ENCODE measurements at places on chromosomes 12 and 14. TPM values are rescaled to one million over a fixed set of nuclear protein-coding genes. Genes with fewer than 3 reads are reported as not detected.
A peak's percentile ranks its signal among the peaks of the same experiment; 100 is the strongest.

Gene ZNF641
- total RNA-seq, result 37.3 TPM

DNA sequence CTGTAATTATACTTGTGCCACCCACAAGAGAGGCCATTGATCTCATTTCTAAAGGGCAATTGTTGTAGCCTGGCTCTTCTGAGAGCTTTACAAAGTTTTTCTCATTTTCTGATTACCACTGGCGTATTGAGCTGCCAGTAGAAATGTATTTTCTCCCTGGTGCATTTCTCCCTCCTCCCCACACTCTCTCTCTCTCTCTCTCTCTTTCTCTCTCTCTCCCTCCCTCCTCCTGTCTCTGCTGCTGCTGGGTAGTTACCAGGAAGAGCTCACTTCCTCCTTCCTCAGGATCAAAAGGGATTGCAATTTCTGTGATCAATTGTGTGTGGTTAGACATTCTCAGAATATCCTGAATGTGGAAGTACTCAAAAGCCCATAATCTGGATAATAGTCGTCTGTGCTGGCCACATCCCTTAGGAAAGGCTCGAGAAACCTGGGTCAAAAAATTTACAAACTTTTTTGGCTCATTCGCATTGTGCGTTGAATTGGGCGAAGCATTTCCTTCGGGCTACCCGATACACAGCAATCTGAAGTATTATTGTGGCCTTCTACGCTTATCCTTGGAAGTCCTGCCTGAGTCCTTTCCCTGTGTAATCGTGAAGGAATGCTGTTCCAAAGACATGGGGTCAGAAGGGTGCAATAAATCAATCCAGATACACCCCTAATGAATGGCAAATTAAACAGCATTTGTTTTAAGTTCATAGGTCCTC lies 254.8 kb downstream of the MSRB3 start:
- H3K36me3 ChIP-seq, result no peaks in the 10 kb centered on the region
- no peaks in the 10 kb centered on the region for H3K27me3 ChIP-seq
- H3K27ac ChIP-seq, result no peak overlapping the region
- no peak for DNase-seq
- no peak overlapping the region for H3K4me3 ChIP-seq
- no peaks in the 10 kb centered on the region for H3K4me1 ChIP-seq

DNA sequence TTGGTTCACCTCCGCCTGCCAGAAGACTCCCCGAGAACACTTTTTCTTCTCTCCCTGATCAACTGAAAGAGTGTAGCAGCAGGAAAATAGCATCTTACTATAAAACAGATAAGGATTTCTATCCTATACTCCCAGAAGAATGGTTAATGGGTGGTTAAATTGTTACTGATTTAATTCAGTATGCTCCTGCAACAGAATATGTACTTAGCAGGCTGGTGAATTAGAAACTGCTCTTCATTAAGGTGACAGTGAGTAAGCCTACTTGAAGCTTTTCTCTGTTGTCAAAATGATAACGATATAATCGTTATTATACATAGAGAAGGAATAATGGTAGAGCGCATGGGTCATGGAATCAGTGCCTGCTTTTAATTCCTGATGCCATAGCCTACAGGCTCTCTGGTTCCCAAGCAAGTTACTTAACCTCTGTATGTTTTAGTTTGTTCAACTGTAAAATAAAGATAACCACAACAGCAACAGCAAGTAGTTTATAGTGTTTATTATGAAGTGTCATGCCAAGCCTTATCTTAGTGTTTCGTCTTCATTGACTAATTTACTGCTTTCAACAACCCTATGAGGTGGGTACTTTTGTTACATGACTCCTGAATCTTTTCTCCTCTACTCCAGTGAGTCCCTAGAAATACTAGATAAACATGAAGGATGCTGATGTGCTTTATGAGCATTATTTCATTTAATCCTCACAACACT lies 392.6 kb downstream of the CCDC91 start:
- no peak overlapping the region for H3K4me3 ChIP-seq
- no peaks in the 10 kb centered on the region for H3K36me3 ChIP-seq
- no peak for DNase-seq

Gene EIF4B
- 1,452 TPM for total RNA-seq

DNA sequence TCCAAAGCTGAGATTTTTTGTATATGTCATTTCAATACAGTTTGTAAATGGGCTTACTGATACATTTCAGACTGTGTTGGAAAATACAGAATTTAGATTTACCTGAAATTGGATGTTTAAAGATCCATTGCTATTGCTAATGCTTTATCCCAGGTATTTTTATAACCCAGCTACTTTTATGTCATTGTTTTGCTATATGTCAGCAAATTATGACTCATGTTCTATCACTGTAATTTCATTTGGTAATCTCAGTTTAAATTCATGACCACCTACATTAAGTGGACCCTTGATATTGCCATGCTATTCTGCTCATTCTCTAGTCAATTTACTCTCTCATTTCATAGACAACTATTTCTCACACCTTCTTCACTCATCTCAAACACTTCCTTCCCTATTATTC lies 281.2 kb downstream of the IPO8 start:
- no peaks in the 10 kb centered on the region for H3K36me3 ChIP-seq
- no peak overlapping the region for H3K4me3 ChIP-seq
- H3K27me3 ChIP-seq, result no peaks in the 10 kb centered on the region
- DNase-seq, result no peak
- H3K4me1 ChIP-seq, result no peaks in the 10 kb centered on the region

Gene KRT8
- 70.0 TPM for total RNA-seq

DNA sequence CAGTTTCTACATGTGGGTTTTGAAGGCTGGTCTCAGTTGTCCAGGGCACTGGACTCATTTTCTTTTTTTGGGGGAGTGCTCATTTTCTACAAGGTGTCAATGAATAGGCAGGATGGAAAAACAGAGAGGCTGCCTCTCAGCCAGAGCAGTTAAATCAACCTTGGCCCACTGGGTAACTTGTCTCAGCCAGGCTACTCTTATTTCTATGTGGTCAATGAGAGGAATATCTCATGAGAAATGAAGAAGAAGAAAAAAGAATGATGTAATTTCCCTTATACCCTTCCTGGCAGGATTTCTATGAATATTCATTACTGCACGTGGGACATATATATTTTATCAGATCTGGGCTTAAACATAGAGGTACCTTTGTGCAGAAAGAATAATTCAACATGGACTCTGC lies 155.2 kb upstream of the E2F7 start:
- H3K4me3 ChIP-seq, result no peak overlapping the region
- no peak for DNase-seq
- no peaks in the 10 kb centered on the region for H3K27me3 ChIP-seq
- no peaks in the 10 kb centered on the region for H3K4me1 ChIP-seq
- no peak overlapping the region for H3K27ac ChIP-seq
- no peaks in the 10 kb centered on the region for H3K36me3 ChIP-seq

GRCh38 chr12:94705676-94706075 lies 55.3 kb upstream of the TMCC3 start:
- H3K4me3 ChIP-seq, result no peak overlapping the region
- H3K27me3 ChIP-seq, result no peaks in the 10 kb centered on the region
- no peak overlapping the region for H3K27ac ChIP-seq
- DNase-seq, result no peak
- H3K36me3 ChIP-seq, result no peaks in the 10 kb centered on the region

- DNase-seq, result peak; percentile 34
- H3K27ac ChIP-seq, result no peak overlapping the region
- H3K27me3 ChIP-seq, result no peaks in the 10 kb centered on the region
- H3K4me1 ChIP-seq, result no peaks in the 10 kb centered on the region
- no peaks in the 10 kb centered on the region for H3K36me3 ChIP-seq
These were observed 173.1 kb upstream of the RTL1 start for GRCh38 chr14:101076451-101077198.

Gene KLRG1
- total RNA-seq, result 0.42 TPM

Gene USP44
- 3.6 TPM for total RNA-seq

Gene KRT6A
- 1.1 TPM for total RNA-seq

GRCh38 chr14:33917661-33918060 lies 33.2 kb downstream of the EGLN3 start:
- no peaks in the 10 kb centered on the region for H3K27me3 ChIP-seq
- H3K4me3 ChIP-seq, result no peak overlapping the region
- H3K36me3 ChIP-seq, result no peaks in the 10 kb centered on the region
- no peak overlapping the region for H3K27ac ChIP-seq

DNA sequence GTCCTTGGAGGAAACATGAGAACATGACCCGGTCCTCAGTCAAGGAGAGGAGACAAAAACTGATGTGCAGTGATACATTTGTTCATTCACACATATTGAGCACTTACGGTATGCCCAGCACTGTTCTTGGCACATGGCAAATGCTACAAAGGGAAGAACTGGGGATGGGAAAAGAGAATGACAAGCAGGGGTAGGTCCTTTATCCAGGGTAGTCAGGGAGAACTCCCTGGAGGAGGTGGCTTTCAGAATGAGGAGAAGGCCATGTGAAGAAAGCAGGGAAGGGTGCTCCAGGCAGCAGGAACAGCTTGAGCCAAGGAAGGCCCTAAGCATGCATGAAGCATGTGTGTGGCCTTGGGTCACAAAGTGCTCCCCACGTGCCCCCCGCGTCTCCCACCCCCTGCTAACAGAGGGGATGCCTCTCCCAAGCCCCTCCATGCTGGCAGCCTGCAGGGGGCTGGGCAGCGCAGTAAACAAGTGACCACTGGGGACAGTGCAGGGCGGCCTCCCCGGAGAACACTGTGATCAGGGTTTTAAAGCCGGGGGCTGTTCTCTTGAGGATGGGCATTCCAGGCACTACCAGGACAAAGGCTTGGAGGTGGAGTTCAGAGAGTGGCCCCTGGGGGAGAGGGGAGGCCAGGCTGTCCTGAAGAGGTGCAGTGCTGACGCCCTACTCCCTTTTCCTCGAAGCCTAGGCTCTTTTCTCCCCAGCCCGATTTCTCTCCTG lies 71.0 kb downstream of the PHETA1 start:
- DNase-seq, result no peak
- no peak overlapping the region for H3K4me3 ChIP-seq
- no peaks in the 10 kb centered on the region for H3K4me1 ChIP-seq
- no peak overlapping the region for H3K27ac ChIP-seq
- H3K27me3 ChIP-seq, result no peaks in the 10 kb centered on the region

GRCh38 chr14:58705066-58705465 lies 67.3 kb downstream of the DACT1 start:
- no peak overlapping the region for H3K4me3 ChIP-seq
- H3K4me1 ChIP-seq, result peaks cover 4% of the 10 kb centered on the region
- H3K27me3 ChIP-seq, result no peaks in the 10 kb centered on the region
- no peak for DNase-seq
- H3K36me3 ChIP-seq, result no peaks in the 10 kb centered on the region

GRCh38 chr12:11962860-11963259 lies 107.9 kb upstream of the BCL2L14 start:
- no peaks in the 10 kb centered on the region for H3K4me1 ChIP-seq
- no peak overlapping the region for H3K27ac ChIP-seq
- no peaks in the 10 kb centered on the region for H3K36me3 ChIP-seq
- no peak for DNase-seq
- H3K27me3 ChIP-seq, result no peaks in the 10 kb centered on the region
- H3K4me3 ChIP-seq, result no peak overlapping the region

DNA sequence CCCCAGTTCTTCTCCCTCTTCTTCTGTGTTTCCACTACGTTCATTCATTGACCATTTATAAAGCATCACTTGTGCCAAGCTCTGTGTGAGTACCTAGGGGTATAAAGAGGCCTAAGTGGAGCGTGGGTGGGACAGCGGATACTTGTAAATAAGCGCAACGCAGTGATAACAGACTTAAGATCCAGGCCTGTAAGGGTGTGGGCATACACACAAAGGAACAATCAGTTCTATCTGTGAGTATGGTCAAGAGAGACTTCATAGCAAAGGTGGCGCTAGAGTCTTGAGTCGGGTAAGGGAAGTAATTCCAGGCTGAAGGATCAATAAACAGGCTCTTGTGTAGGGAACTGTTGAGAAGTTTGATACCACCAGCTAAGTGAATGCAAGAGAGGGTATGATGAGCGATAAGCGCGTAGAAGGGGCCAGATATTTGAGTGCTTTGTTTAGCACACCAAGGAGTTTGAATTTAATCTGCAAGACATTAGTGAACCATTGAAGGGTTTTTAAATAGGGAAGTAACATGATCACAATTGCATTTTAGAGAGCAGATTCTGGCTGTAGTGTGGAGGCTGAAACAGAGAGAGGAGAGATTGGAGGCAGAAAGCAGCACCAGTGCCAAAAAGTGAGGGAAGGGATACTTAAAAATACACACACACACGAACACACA lies 1.0 kb upstream of the GXYLT1 start:
- peaks cover 2% of the 10 kb centered on the region for H3K4me1 ChIP-seq
- no peaks in the 10 kb centered on the region for H3K27me3 ChIP-seq
- H3K4me3 ChIP-seq, result no peak overlapping the region
- no peaks in the 10 kb centered on the region for H3K36me3 ChIP-seq
- H3K27ac ChIP-seq, result no peak overlapping the region
- DNase-seq, result no peak

Gene RTN1
- total RNA-seq, result 1.4 TPM

DNA sequence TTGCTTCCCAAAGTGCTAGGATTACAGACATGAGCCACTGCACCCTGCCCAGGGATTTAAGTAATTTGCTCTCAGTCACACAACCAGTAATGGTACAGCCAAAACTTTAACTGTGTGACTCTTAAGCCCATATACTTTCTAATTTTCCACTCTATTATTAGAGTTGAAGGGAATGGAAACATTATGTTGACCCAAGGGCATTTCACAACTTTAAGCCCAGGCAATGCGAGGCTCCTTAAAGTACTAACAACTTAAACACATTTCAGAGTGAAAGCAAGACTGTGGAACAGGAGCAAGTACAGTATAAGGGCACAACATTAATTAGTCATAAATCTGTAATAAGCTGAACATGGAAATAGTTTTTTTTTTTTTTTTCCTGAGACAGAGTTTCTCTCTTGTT lies 39.8 kb downstream of the BAZ1A start:
- H3K27me3 ChIP-seq, result no peaks in the 10 kb centered on the region
- H3K4me1 ChIP-seq, result peaks cover 3% of the 10 kb centered on the region
- H3K36me3 ChIP-seq, result no peaks in the 10 kb centered on the region
- no peak for DNase-seq

DNA sequence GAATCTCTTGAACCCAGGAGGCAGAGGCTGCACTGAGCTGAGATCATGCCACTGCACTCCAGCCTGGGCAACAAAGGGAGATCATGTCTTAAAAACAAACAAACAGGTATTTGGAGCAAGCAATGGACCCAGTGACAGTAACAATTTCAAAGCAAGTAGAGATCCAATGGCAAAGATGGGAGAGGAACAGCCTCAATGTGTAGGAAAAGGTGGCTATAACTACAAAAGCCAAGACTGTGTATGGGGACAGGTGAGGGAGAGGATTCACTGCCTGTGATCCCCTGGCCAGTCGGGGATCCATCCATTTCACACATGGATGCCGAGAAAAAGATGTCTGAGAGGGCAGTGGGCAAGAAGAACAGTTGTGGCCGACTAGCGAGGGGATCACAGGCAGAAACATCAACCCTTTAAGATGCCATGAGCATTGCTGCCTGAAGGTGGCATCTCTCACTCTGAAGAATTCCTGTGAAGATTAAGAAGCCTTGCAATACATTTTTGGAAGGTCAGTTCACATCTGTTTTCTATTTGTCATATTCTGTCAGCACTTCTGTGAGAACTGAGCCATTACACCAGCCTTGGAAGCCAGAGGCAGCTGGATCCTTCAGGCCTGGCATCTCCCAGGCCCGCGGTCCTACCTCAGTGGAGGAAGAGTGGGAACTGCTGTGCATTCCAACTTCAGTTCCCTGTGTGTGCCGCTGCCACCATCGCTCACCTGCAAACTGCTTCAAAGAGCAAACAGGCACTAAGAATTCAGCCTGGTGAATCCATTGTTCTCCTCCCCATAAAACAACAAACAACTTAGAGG lies 54.5 kb upstream of the FRS2 start:
- H3K27me3 ChIP-seq, result no peaks in the 10 kb centered on the region
- H3K4me3 ChIP-seq, result no peak overlapping the region

Gene RNASE7
- not detected for total RNA-seq

GRCh38 chr14:55136241-55136640 lies 7.2 kb downstream of the LGALS3 start:
- H3K27me3 ChIP-seq, result no peaks in the 10 kb centered on the region
- peak overlapping the region; percentile 65 for H3K27ac ChIP-seq
- H3K4me1 ChIP-seq, result peaks cover 30% of the 10 kb centered on the region
- no peak for DNase-seq
- H3K4me3 ChIP-seq, result no peak overlapping the region
